ENCODE measurements at places on chromosomes 5 and 9.
A peak's percentile ranks its signal among the peaks of the same experiment; 100 is the strongest.

DNA sequence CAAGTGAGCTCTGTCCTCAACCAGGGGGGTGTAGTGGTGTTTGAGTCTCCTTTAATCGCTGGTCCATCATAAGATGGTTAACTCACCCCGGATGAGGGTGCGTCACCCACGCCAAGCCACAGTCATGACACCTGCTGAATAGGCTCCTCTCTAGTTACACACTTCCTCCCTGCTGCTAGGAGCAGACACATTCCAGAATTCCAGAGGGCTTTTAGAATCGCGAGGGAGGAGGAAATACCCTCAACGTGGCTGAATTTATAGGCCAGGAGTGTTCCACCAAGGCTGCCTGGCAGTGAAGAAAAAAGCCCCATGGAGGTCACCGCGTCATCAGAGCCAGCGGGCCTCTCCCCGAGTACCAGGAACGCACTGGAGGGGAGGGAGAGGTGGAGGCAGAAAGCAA, 5.1 kb downstream of the GLRX start:
- DNase-seq, result peak; percentile 32

- DNase-seq, result no peak
Observed at GRCh38 chr5:129014185-129014584, 48.9 kb downstream of the SLC27A6 start.

GRCh38 chr5:139848508-139849100, 53.0 kb downstream of the PSD2 start:
- DNase-seq, result no peak

DNA sequence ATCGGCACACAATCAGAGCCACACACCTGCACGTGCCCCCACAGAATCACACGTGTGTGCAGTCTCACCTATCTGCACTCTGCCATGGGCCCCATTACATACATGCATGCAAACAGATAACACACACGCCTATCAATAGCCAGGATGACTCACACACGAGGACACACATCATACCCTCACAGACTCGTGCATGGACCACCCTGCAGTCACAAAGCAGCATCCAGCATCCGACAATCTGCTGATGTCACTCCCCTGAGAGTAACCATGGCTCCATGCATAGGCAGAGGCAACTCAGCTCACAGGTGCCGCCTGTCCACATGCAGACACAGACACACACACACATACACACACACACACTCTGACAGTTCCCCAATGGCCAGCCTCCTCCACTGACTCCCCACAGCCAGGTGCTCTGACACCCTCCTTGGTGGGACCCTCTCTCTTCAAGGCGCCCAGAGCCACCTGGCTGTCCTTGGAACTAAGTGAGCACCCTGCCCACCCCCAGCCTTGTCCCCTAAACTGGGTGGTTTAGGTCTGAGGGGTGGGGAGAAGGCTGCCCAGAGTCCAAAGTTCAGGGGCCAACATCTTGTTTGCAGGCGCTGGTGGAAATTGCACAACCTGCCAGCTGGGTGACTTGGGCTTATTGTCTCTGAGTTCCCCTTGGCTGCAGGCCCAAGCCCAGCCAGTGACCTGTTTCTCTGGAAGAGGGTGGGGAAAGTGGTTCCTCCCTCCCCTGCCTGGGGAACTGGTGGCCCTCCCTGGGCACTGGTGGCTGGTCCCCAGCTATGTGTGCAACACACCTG, 34.6 kb upstream of the NEK6 start:
- DNase-seq, result peak; percentile 83

GRCh38 chr9:86721226-86721781, 226.0 kb downstream of the GAS1 start:
- no peak for DNase-seq
